GM12865 (cell line): ENCODE measurements at places on chromosomes 3 and 15.

- no peak for DNase-seq
These were observed 151.3 kb downstream of the ERC2 start for GRCh38 chr3:56316944-56317343.

GRCh38 chr3:109874896-109875708, 537.8 kb upstream of the DPPA4 start:
- DNase-seq: no peak

DNA sequence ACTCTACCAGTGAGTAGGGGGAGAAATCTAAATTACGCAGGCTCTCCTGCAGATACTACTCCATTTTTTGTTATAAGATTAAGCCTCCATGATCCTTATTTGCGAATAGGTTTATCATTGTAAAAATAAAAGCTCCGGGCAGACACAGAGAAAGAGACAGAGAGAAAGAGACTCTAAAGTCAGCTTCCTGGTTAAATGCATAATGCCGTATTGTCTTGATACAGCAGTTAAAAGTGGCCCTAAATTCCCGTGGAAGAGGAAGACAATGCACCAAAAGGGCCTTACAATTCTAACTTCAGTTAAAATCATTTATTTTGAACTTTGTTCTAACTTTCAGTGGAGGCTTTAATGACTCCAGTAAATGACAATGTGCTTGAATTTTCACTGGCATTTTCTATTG, 98.3 kb downstream of the SLC9A9 start:
- no peak for DNase-seq

- DNase-seq: no peak
These were observed 234.5 kb upstream of the CDIN1 start for GRCh38 chr15:36344887-36345286.

- DNase-seq: no peak
These were observed 28.4 kb downstream of the CD200R1L start for GRCh38 chr3:112818289-112818688.

- DNase-seq: no peak
These were observed 731.7 kb downstream of the NSUN3 start for GRCh38 chr3:94794563-94794962.

DNA sequence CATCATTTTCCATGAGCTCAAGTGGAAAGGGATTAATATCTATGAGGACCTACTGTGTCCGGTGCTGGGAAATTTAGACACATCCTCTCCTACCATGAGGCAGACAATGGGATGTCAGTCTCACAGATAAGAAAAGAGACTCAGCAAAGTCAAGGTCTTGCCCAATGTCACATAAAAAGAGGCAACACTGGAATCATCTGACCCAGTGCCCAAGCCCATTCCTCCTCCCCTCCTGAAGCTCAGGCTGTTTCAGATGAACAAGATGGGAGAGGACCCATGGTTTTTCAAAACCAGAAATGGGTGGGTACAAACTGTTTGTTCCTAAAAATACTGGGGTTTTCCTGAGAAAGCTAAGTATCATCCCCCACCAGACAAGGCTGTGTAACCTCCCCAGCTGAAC, 22.2 kb downstream of the POC1A start:
- no peak for DNase-seq

- DNase-seq: no peak
These were observed 800.8 kb downstream of the TUSC7 start for GRCh38 chr3:117510396-117510795.

- no peak for DNase-seq
These were observed 23.4 kb downstream of the EMC4 start for GRCh38 chr15:34248190-34248589.

DNA sequence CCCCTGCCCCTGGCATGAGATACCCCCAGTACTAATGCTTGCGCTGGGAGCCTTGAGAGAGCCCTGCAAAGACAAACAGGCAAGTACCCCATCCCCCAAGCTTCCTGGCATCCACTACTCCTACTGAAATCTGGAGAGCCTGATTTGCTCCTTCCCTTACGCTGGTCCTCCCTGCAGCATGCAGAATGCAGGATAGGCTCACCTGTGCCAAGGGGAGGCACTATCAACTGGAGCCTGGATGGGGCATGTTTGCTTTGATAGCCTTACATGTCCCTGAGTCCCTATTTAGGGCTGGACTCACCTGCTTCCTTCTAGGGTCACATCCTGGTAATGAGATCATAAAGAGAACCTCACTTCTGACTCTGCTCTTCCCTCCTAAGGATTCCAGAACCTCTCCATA, 42.9 kb downstream of the RAB11A start:
- no peak for DNase-seq

GRCh38 chr3:17032407-17033034, 147.8 kb downstream of the PLCL2 start:
- peak; percentile 32 for DNase-seq

- no peak for DNase-seq
These were observed 51.2 kb downstream of the MFN1 start for GRCh38 chr3:179398574-179399231.

DNA sequence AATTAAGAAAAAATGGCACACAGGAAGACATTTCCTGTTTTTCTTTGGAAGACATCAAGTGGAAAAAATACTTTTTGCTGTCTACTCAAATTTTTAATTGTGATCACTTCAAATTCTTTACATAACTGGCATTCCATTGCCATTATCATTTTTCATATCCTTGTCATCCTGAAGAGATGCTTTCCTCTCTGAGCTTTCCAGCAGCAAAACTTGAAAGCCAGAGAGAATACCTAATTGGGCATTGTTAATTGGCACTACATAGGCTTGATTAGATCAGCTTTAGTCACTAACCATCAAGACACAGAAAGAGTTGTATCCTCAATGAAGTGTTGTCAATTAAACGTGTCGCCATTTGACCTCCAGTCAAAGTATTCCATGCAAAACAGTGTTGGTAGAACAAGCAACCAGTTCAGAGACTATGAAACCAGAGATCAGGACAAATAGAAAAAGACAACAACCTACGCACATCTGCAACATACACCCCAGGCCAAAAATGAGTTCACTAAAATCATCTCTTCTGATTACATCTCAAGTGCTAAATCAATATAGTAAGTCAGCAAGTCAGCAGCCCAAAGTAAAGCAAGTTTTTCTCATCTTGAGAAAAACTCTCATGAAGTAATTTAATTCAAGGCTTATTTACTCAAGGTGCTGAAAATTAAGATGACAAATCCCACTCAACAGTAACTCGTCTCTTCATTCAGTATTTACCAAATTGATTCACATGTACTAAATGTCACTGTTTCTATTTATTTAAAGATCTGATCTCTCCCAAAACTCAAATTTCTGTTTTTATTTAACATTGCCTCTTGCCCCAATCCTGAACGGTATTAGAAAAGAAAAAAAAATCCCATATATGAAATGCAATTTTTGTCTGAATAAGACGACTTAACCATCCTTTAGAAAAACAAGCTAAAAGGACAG, 123.0 kb downstream of the SUCLG2 start:
- no peak for DNase-seq

GRCh38 chr15:79308874-79309273, 2.0 kb upstream of the TMED3 start:
- no peak for DNase-seq

GRCh38 chr3:39428745-39429201, 22.3 kb downstream of the RPSA start:
- no peak for DNase-seq

GRCh38 chr3:115022835-115023398, 124.2 kb downstream of the ZBTB20 start:
- DNase-seq: no peak

DNA sequence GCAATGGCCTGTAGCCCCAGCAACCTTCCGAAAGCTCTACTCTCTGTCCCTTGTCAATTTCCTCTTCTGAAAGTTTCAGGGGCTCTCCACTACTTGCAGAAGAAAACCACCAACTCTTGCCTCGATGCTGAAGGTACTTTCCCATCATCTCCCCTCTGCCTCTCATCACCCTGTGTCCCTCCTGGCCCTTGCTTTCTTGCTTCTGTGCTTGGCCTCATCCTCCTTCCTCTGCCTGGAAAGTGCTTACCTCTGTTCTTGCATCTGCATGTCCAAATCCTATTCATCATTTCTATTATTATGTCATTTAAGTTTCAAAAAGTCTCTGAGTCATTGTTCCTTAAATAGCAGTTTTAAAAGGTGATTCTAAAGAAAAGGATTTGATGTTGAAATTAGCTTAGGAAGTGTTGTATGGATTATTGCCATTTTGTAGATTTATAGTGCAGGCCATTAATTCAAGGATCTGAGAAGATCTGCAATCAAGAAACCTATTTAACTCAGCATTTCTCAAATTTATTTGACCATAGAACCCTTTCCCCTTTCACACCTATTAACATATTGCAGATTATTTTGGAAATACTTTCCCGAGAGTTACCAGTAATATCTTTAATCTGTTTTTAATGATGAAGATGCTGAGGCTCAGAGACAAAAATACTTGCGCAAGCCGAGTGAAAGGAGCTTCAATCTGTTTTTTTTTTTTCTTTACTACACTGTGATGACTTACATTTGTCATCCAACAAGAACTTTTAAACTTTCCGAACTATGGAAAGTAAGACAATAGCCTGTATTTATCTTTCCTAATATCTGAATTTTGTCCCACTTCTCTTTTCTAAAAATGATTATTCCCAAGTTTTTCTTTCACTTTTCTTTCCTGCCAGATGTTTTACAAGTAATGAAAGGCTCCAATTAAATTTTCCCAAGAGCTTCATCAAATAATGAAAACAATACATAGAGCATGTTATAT, 22.3 kb upstream of the CFAP161 start:
- peak; percentile 77 for DNase-seq

- no peak for DNase-seq
These were observed 106.3 kb upstream of the ABHD17C start for GRCh38 chr15:80588801-80589200.

GRCh38 chr3:173586166-173586565, 188.6 kb downstream of the NLGN1 start:
- DNase-seq: no peak

DNA sequence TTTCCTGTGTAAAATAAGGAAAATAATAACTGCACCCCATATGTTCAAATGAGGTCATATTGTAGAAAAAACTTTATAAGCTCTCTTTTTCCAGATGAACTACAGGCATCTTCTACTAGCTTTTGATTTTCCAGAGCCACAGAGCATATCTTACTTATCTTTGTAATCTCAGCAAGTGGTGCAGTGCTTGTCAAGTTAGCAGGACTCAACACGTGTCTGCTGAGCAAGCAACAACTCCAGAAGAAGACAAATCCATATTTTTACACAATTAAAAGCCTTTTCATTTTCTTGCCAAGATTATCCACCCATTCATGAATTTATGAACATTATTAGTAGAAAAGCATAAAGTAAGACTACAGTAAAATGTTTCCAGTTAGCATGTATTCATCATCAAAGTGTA, 14.4 kb upstream of the TSC22D2 start:
- DNase-seq: no peak

- DNase-seq: peak; percentile 96
These were observed 161.1 kb upstream of the TBL1XR1 start for GRCh38 chr3:177358091-177358976.

DNA sequence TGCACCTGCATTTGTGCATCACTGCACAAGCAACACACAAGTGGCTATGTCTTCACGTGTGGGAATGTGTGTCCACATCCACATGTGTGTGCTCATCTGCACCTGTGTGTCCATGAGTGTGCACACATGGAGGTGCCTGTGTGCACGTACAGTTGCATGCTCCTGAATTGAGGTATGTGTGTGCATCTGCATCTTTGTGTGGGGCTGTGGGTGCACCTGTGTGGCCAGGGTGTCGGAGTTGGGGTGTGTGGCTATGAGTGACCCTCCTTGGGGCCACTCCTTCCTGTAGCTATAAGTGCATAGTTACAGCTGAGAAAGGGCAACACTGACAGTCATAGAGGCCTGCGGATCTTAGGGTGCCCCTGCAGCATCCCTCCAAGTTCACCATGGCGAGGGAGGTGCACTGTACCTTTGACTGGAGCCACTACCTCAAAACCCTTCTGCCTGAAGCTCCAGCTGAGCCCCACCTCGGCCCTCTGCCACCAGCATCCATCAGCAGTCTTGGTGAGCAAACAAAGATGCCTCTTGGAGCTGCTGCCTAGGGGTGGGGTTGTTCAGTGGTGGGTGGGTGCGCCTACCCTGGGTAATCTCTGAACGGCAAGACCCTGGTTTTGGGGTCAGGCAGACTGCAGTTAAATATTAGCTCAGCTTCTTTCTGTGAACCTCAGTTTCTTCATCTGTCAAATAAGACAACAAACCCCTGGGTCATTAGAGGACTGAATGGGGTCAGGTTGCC, 5.2 kb upstream of the HHATL start:
- no peak for DNase-seq

GRCh38 chr15:79089890-79090486, 592 bp downstream of the RASGRF1 start:
- DNase-seq: no peak

DNA sequence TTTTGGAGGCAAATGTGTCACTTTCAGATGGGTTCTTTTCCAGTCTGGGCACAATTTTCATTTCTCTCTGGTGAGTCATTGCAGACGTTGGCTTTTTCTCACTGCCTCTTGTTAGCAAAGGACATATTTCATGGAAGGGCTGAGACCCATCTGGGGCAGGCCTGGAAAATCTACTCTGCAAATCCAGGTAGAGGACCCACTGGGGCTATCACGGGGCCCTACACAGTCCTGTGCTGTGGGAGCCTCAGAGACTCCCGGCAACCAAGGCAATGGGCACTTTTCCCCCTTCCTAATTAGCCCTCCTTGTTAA, 58.0 kb downstream of the HRH1 start:
- DNase-seq: no peak

- DNase-seq: no peak
These were observed 148.9 kb upstream of the IL12A start for GRCh38 chr3:159839561-159840379.

DNA sequence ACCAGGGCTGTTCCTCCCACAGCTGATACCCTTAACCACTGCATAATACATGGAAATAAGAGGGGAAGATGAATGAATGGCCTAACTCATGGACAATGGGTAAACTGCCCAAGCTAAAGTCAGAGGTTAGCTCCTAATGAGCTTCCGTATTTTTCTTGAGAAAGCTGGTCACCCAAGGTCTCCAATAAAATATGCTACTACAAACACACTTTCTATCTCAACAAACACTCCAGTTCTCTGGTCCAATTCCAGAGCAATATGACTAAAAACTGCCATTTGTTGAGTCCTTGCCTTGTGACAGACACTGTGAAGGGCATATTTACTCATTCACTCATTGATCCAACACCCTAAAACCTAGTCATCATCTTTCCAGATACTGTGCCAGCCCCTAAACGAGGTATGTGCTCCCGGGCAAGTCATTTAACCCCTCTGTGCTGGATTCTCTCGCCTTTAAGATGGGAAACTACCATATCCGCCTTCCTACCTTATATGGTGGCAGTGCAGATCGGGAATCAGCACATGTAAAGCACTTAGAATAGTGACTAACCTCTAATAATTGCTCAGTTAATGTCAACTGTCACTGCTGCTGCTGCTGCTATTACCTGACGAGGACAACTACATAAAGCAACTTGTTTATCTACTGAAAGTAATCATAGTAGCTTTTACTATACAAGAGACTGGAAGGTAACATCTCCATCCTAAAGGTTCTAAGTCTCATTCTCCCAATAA, 89.1 kb downstream of the XXYLT1 start:
- DNase-seq: no peak

DNA sequence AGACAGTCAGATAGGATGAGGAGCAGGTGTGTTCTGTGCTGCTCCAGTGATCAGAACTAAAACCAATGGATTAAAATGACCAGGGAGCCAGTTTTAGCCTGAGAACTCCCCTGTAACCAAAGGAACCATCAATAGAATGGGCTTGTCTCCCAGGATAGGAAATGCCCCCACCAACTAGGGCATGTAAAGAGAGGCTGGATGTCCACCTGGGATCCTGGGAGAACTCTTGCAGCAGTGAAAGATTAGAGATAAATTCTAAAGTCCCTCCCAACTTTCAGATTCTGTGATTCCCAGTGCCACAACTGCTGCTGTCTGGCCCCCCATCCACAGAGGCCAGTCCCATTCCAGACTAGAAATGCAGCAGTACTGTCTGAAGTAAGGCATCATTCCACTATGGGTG, 33.8 kb downstream of the HDC start:
- no peak for DNase-seq
